HCT116 (cell line): ENCODE measurements at places on chromosomes 5 and 9. TPM values are rescaled to one million over a fixed set of nuclear protein-coding genes. Genes with fewer than 3 reads are reported as not detected.
A peak's percentile ranks its signal among the peaks of the same experiment; 100 is the strongest.

GRCh38 chr9:700365-701282 lies 140.9 kb upstream of the DMRT1 start:
- H3K27ac ChIP-seq, result no peak overlapping the region
- no peak for DNase-seq
- H3K27me3 ChIP-seq, result no peaks in the 10 kb centered on the region
- H3K4me1 ChIP-seq, result peaks cover 5% of the 10 kb centered on the region; the same call in 1 of the 2 replicates
- no peak overlapping the region for H3K4me3 ChIP-seq

- H3K4me3 ChIP-seq, result no peak overlapping the region
- H3K36me3 ChIP-seq, result no peaks in the 10 kb centered on the region
- H3K27ac ChIP-seq, result no peak overlapping the region
- H3K27me3 ChIP-seq, result no peaks in the 10 kb centered on the region
- DNase-seq, result no peak
- no peaks in the 10 kb centered on the region for H3K4me1 ChIP-seq
These were observed 442.0 kb downstream of the ACTL7B start for GRCh38 chr9:108413809-108414208.

The MUSK gene
- not detected for total RNA-seq

The LCN12 gene
- 4.2 TPM for total RNA-seq

- no peaks in the 10 kb centered on the region for H3K36me3 ChIP-seq
These were observed 97.3 kb upstream of the PANK3 start for GRCh38 chr5:168676501-168676900.

GRCh38 chr9:137023583-137023991 lies 4.5 kb downstream of the ABCA2 start:
- H3K4me3 ChIP-seq, result no peak overlapping the region
- H3K27me3 ChIP-seq, result no peaks in the 10 kb centered on the region
- H3K27ac ChIP-seq, result peak overlapping the region; percentile 47; the same call in 1 of the 2 replicates
- DNase-seq, result no peak

The SLC34A3 gene
- 0.15 TPM for total RNA-seq
